ENCODE measurements at places on chromosomes 4 and X.

GRCh38 chr4:171954650-171955049, 141.4 kb downstream of the GALNTL6 start:
- no peak for DNase-seq

GRCh38 chr4:41865981-41866798, 69.0 kb upstream of the TMEM33 start:
- DNase-seq = no peak

- DNase-seq = no peak
These were observed 903.6 kb downstream of the RPA4 start for GRCh38 chrX:97787311-97787710.

DNA sequence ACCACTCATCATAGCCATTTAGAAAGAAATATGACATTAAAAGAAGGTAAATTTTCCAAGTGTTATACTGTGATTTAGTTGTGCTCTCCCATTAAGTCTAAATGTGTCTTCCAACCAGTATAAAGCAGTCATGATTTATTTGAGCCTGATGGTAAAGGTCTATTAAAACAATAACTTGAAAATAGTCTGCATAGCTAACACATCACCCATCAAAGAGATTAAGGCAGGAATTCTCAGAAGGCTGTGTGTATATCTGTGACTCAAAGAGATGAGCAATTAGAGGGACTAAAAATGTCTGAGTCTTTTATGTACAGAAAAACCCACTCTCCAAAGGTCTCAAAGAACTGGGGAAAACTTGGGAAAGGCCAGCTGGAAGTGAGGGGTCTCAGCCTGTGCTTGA, 70.3 kb upstream of the IQCM start:
- DNase-seq = no peak

DNA sequence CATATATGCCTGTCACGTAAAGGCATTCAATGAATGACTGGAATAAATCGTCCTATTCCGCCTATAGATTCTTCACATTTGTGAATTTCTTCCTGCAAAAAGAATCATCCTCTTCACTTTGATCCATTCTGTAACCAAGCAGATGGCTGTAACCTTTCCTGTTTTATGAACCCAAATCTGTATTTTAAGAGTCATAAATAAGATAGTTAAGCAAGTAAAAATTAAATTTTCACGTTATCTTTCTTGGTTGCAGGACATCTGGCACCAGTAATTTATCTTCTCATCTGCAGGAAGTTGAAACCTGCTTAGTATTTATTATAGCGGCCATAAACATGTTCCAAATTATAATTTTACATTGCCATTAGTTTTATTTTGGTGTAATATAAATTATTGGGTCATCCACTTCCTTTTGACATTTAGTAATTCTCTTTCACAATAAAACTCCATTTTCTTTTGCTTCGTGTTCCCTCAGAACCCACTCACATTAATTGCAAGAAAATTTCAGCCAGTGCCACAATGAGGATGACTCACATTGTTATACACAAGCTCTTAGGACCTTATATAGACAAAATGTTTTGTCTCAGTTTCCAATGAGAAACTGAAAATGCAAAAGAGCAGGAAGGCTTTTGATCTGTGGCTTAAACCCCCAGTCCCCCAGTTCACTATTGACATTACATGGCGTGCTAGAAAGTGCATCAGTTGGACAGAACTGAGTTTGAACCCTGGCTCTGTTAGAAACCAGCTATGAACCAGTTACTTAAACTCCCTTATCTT, 51.1 kb downstream of the TMEM156 start:
- no peak for DNase-seq

- no peak for DNase-seq
These were observed 24.3 kb upstream of the TSPAN5 start for GRCh38 chr4:98682719-98683118.

DNA sequence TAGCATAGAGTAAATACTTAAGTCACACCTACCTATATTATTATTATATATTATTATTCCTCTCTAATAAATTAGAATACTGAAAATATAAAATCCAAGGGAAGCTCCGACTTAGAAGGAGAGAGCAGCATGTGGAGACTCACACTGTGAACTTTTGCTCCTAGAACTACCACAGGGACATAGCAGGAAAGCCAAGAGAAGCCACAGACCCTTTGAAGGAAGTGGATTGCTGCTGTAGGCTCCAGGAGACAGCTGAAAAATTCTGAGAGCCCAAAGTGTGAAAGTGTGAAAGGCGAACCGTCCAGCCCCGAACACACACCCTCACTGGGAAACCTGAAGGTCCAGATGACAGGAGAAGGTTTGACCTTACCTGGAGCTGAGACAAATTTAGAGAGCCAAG, 177.0 kb downstream of the FAM13A start:
- DNase-seq = no peak

DNA sequence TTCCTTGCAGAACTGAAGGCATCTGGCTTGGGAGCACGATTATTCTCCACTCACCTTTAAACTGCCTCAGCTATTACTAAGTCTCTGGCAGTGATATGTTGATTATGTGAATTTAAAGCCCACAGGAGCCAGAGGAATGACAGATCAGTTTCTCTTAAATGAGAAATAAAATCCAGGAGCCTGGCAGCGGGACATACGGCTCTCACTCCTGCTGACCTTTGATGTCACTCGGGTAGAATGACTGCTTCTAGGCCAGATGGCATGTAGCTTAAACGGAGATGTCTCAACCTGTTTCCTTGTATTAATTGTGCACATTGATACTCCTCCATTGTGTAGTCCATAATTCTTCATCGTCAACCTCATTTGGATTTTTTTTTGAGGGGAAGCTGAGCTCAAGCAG, 4.0 kb upstream of the CBLL2 start:
- DNase-seq = no peak

GRCh38 chrX:126770179-126770578, 49.4 kb upstream of the PRR32 start:
- peak; percentile 16 for DNase-seq

DNA sequence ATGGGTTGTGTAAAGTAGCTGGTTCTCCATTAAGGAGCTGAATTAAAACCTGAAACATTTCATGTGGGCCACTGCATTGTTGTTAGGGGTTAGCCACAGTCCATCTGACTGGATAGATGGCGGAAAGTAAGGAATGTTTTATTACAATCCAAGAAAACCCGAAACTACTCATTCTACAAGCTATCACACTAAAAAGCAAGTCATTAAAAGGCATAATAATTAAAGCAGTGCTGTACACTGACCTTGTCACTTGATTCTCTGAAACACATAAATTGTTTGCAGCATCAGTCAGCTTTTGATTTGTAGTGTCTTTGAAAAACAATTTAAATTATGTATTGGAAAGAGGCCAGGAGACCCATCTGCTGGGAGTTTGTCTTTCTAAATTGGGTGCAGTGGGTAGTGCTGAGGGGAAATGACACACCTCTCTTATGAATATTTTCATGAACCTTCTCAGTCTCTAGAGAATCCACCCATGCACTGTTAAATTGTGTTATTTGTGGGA, 75.7 kb upstream of the ANK2 start:
- no peak for DNase-seq

DNA sequence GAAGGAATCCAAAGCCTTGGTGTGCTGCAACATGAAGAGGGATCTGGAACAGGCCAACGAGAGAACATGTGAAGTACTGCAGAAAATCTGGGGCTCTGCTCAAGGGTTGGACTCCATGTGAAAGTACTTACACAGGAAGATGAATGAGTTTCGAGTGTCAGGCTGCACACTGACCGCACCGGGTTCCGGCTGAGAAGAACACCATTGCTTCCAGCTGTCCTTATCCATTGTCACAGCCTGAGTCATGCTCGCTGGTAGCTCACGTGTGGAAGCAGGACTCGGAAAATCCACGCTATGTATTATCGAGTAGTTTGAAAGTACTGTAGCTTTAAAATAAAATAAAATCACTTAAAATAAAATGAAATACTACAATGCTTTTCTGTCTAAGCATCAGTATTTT, 50.4 kb upstream of the TBL1X start:
- DNase-seq = no peak

- DNase-seq = no peak
These were observed 383.4 kb downstream of the FAM133A start for GRCh38 chrX:94057385-94057784.

- DNase-seq = no peak
These were observed 155.8 kb downstream of the NWD2 start for GRCh38 chr4:37400241-37400881.

DNA sequence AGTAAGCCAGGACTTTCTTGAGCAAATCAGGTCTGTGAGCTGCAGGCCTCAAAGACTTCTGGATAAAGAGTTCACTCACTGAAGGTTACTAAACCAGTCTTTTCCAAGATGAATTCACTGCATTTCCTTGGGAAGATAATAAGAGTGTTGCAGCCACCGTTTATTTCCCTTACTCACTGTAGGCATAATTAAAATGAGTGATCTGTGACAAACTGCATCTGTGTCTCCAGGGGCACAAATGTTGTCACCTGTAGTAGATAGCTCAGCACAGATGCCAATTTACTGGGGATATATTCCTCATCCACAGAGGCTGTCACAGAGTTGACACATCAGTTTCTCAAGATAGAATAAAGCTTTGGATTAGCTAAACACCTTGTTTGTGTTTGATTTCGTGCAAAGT, 580.2 kb downstream of the SPRY1 start:
- DNase-seq = no peak

- DNase-seq = no peak
These were observed 88.9 kb downstream of the CC2D2A start for GRCh38 chr4:15558561-15558960.

DNA sequence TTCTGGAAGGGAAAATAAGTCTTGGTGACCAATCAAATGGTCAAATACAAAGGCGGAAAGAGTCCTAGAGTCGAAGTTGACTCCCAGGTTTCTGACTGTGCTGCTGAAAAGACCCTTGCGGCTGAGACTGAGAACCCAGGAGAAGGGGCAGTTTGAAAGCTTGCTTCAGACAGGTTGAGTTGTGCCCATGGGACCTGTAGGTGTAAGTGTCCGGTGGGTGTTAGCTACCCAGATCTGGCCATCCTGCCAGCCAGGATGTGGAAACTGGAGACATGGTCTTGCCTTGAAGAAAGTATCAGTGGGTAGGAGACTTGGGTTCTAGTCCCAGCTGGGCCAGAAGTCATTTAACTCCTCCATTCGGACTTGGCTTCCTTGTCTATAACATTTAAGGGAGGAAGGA, 275.2 kb downstream of the EVC2 start:
- no peak for DNase-seq

- DNase-seq = no peak
These were observed 126.7 kb upstream of the AMOT start for GRCh38 chrX:112967341-112967740.

- DNase-seq = no peak
These were observed 50.6 kb upstream of the RAPGEF2 start for GRCh38 chr4:159052315-159052714.

DNA sequence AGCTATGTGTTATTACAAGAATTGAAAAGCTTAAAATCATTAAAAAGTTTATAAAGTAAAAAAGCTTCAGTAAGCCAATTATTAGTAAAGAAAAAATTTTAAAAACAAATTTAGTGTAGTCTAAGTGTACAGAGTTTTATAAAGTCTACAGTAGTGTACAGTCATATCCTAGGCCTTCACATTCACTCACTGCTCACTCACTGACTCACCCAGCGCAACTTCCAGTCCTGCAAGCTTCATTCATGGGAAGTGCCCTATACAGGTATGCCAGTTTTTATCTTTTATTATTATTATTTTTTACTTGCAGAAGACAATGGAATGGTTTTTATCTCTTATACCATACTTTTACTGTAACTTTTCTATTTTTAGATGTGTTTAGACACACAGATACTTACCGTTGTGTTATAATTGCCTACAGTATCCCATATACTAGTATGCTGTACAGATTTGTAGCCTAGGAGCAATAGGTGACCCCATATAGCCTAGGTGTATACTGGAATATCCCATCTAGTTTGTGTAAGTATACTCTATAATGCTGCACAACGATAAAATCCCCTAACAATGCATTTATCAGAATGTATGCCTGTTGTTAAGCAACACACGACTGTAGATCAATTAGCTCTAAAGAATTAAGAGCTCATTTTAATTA, 230.7 kb downstream of the DCLK2 start:
- no peak for DNase-seq

- DNase-seq = no peak
These were observed 183.7 kb downstream of the FBXW7 start for GRCh38 chr4:152352215-152352614.

DNA sequence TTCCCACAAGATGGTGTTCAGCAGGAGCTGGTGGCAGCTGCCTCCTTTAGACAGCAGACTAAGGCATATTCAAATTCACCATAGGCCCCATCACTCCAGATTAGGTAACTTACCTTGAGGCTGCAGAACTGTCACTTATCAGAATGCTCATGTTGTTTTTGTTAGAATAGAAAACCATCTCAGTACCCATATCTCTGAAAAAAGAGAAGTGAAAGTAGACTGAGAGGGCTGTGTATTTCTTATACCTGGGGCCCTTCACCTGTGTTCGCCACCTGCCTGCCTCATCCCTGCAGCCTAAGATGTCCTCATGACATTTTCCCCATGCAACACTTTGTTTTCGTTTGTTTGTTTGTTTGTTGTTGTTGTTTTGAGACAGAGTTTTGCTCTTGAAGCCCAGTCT, 32.9 kb upstream of the SPRY1 start:
- DNase-seq = no peak

GRCh38 chr4:6385288-6385687, 87.1 kb downstream of the PPP2R2C start:
- no peak for DNase-seq

DNA sequence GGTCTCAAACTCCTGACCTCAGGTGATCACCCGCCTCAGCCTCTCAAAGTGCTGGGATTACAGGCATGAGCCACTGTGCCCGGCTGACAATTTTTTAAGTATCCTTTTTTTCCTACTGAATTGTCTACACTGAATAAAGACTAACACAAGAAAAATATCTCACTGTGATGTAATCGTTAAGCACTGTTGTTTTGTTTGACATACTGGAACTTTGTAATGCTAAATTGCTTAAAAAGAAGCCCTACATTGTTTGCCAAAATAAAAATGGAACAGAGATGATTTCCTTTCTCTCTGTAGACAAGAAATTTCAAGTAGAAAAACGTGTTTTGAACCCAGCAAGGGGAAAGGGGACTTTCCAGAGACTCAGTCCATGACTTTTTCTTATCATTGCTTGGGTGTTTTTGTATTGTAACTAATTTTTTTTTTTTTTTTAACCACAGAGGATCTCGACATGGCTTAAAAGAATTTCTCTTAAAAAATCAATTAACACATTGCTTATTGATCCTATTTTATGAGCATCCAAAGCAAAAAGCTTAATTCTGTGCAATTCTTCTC, 74.9 kb downstream of the TMEM156 start:
- DNase-seq = no peak

DNA sequence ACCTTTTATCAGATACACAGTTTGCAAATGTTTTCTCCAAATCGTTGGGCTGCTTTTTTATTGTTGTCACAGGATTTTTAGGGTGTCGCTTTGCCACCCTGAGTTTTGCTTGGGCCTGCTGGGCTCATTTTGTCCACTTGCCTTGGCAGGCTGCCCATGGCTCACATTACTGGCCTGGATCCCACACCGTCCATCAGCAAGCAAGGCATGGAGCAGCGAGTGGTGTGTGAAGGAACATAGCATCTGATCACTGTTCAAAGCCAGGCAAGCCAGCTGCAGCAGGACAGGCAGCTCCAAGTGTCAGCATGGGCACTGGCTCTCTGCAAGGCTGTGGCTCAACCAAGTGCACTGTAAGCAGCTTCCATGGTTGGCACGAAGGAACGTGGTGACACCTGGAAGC, 261.4 kb upstream of the TECRL start:
- no peak for DNase-seq

Data from NCI-H2029 treated with DMSO at 0.1 percent for 48 hours (cell line).